ENCODE measurements at places on chromosomes 13 and 19.

GRCh38 chr13:39527961-39528660, 74.9 kb downstream of the LHFPL6 start:
- DNase-seq, result no peak

DNA sequence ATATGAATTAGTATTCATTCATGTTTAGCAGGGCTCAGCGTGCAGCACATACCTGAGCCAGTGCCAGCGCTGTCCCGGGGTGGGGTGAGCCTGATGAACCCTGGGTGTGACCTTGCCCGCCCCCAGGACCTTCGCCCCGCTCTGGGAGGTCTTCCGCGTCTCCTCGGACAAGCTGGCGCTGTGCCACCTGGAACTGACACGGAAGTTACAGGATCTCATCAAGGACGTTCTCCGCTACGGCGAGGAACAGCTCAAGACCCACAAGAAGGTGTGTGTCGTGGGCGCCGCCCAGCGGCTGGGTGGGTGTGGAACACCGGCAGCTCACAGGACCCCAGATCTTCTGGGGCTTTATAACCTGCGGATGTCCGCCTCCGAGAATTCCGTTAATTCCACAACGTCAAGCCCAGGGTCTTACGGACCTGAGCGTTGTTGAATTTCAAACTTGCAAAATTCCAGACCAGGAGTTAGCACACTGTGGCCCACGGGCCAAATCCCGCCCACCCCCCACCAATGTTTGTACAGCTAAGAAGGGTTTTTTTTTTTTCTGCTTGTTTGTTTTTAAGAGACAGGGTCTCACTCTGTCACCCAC, 15.4 kb downstream of the FCHO1 start:
- DNase-seq, result peak; percentile 83

- no peak for DNase-seq
Measured at GRCh38 chr13:98254513-98254912, 77.4 kb upstream of the RNF113B start.

DNA sequence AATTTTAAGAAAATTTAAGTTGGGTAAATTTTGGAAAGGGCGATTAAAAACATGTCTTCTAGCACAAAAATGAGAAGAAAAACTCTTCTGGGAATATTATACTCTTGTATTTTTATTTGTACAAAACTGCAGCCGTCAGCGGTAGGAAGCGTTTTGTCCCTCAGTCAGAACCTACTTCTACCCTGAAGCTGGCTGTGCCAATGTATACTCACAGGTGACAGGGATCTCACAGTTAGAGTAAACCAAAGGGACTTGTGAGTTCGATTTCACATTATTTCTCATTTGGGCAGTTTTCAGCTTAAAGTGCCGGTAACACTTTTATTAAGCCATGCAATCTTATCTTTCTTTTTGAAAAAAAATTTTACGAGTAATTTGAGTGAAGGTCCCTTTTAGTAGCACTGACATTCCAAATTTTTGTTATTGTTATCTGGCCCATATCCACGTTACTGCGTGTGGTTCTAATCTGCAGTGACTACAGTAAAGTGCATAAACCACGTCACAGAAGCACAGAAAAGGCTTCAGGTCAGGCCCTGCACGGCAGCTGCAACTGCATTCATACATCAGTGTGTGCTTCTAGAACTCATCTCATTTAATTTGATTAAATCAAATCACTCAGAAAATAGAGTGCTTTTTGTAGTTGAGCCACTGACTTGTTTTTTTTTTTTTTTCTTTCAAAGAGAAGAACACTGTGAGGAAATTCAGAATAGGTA, 387.3 kb downstream of the LIG4 start:
- DNase-seq, result no peak

- DNase-seq, result no peak
Measured at GRCh38 chr19:11453468-11454341, 18.3 kb downstream of the PRKCSH start.

DNA sequence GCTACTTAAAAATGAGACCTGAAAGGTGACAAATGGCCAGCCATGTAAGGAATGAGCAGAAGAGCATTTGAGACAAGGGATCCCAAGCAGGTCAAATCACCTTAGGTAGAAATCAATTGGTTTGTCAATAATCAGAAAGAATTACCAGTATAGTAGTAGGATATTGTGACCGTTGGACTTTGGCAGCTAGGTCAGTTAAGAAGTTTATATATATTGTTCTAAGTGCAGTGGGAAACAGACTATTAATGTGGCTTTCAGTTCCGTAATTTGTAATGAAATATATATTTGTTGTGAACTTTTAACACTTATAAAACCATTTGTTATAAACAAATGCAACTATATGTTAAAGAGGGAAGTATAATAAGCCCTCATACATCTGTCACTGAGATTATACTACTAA, 807.9 kb upstream of the SPRY2 start:
- no peak for DNase-seq

DNA sequence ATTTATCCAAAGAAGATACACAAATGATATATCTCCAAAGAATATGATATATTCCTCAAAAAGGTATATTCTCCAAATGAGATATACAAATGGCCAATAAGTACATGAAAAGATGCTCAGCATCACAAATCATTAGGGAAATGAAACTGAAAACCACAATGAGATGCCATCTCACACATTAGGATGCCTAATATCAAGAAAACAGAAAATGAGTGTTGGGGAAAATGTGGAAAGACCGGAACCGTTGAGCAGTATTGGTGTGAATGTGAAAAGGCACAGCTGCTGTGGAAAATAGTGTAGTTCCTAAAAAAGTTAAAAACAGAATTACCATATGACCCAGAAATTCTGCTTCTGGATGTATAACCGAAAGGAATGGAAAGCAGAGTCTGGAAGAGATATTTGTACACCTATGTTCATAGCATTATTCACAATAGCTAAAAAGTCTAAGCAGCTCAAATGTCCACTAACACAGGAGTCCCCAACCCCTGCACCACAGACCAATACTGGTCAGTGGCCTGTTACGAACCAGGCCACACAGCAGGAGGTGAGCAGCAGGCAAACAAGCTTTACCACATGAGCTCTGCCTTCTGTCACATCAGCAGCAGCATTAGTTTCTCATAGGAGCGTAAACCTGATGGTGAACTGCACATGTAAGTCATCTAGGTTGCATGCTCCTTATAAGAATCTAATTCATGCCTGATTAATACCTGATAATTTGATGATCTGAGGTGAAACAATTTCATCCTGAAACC, 291.9 kb downstream of the PCDH20 start:
- DNase-seq, result no peak

- no peak for DNase-seq
Measured at GRCh38 chr19:5557691-5558090, 10.1 kb downstream of the TINCR start.

GRCh38 chr19:2983351-2984214, 6.2 kb downstream of the TLE6 start:
- peak; percentile 72 for DNase-seq

- DNase-seq, result no peak
Measured at GRCh38 chr13:74561155-74561554, 427.0 kb upstream of the KLF12 start.

GRCh38 chr19:33134571-33135041, 2.7 kb downstream of the WDR88 start:
- DNase-seq, result no peak

GRCh38 chr19:6015841-6016545, 38.1 kb upstream of the RANBP3 start:
- DNase-seq, result no peak

GRCh38 chr19:28710278-28710677, 502.7 kb downstream of the UQCRFS1 start:
- DNase-seq, result no peak

DNA sequence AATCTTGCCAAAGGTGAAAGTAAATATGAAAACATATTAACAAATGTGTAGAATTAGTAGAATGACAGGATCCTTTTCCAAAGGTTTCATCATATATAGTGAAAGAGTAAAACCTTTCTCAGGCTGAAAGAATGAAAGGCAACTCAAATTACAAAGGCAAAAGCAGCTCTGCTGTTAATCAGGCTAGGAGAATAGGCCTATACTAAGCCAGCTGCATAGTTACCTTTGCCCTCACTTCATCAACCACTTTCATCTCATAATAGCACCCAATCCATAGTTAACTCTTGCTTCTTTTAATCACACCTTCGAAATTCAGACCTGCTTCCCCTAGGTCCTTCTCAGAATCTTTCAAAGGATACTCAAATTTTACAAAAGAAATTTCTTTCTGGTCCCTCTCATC, 1167.6 kb upstream of the ATXN8OS start:
- no peak for DNase-seq

DNA sequence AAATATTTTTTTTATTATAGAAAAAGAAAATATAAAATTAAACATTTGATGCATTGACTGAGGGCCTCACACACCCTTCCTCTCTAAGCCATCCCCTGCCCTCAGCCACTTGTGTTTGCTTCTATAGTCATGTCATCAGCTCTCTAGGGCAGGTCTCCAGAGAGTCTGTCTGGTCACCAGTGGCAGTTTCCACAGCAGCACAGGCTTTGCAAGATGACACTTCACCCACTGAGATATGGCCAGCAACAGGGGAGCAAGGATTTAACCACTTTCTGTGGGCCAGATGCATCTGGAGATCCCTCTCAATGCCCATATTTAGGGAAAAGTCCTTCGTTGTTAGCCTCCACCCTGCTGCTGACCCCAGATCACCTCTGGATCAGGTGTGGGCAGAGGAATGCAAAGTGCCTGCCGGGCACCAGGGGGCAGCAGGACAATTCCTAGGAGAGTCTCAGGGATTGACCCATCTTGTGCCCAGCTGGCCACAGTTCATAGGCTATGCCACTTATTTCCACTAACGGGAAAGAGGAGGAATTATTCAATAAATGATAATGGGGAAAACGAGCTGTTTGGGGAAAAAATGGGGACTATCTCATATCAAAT, 4.8 kb downstream of the ABCC4 start:
- DNase-seq, result no peak

DNA sequence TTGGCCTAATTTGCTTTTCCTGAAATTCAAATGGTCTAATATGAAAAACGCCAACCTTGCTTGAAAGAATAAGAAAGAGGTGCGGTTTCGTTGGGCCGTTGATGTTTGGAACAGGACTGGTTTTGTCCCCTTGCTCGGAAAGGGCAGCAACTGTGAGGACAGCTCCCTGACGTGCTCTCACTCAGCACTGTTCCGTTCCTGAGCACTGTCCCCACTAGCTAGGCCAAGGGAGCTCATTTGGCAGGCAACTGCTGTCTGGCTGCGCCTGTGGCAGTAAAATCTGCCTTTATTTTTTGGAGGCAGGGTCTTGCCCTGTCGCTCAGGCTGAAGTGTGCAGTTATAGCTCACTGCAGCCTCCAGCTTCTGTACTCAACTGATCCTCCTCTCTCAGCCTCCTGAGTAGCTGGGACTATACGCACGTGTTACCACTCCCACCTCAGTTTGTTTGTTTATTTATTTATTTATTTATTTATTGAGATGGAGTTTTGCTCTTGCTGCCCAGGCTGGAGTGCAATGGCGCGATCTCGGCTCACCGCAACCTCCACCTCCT, 4.5 kb downstream of the LDLR start:
- DNase-seq, result no peak

DNA sequence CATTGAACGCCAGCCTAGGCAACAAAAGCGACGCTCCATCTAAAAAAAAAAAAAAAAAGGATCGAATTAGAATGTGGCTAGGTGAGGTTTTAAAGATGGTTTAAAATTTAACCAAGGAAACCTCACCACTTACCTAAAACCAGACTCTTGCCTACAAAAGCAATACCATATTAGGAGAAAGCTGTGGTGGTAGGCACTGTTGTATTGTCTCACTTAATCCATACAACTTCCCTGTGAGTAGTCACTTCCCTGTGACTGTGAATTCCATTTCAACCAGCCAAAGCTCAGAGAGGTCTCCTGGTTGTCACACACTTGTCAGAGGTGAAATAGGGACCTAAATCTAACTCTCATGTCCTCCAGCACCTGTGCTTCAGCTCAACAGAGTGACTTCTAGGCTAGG, 15.4 kb downstream of the SHISA2 start:
- no peak for DNase-seq

- no peak for DNase-seq
Measured at GRCh38 chr13:66887088-66887487, 343.0 kb downstream of the PCDH9 start.

DNA sequence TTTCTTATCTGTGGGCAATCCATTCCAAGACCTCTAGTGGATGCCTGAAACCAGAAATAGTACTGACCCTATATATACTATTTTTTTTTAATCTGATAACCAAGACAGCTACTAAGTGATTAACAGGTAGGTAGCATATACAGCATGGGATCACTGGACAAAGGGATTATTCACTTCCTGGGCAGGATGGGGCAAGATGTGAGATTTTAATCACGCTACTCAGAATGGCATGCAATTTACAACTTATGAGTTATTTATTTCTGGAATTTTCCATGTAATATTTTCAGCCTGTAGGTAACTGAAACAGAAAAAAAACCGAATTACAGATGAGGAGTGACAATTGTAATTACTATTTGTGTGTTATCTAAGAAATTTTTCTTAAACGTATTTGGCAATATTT, 41.2 kb downstream of the ZIC2 start:
- no peak for DNase-seq

- no peak for DNase-seq
Measured at GRCh38 chr19:2166741-2167738, 3.3 kb downstream of the DOT1L start.

- DNase-seq, result no peak
Measured at GRCh38 chr19:46660551-46661019, 397 bp downstream of the DACT3 start.

DNA sequence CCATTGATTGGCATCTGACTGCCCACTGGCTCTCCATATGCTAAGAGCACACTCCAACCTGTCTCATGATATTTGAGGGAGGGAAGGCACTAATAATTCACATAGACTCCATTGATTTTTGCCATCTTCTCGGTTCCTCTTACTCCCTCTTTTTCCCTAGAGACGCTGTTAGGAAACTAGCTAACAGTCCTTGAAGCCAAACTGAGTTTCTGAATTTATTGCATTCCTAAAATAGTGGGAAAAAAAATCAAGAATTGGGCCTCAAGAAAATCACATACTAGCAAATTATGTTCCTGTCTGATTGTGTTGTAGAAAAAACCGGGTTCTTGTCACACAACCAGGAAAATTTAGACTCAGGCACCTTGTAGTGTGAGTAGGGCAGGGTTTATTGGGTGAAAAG, 86.4 kb upstream of the SLC7A1 start:
- DNase-seq, result no peak

DNA sequence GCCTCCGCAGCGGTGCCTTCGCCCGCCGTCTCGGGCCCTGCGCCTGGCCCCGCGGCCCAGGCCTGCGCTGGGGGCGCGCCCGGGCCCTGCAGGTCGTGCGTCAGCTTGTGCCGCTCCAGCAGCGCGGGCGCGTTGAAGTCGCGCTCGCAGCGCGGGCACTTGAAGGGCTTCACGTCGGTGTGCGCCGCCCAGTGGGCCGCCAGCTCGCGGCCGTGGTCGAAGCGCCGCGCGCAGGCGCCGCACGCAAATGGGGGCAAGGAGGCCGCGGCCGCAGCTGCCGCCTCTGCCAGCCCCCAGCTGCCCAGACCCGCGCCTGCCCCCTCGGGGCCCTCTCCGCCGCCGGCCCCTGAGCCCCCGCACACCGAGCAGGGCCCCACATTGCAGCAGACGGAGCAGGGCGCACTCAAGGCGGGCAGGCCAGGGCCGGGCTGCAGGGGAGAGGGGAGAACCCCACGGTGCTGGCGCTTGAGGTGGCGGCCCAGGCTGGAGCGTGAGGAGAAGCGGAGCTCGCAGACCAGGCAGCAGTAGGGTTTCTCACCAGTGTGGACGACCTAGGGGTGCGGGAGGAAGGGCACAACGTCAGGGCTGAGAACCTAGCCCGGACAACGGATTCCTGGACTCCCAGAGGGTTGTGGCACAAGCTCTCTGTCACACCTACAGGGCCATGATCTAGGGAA, 6.1 kb downstream of the FIZ1 start:
- DNase-seq, result no peak

GRCh38 chr13:109406376-109406992, 379.9 kb downstream of the IRS2 start:
- no peak for DNase-seq

- DNase-seq, result no peak
Measured at GRCh38 chr13:83190020-83190419, 692.3 kb downstream of the SLITRK1 start.
